Pancreas (tissue), 10 donors: ENCODE measurements at places on chromosomes 6 and 20.

DNA sequence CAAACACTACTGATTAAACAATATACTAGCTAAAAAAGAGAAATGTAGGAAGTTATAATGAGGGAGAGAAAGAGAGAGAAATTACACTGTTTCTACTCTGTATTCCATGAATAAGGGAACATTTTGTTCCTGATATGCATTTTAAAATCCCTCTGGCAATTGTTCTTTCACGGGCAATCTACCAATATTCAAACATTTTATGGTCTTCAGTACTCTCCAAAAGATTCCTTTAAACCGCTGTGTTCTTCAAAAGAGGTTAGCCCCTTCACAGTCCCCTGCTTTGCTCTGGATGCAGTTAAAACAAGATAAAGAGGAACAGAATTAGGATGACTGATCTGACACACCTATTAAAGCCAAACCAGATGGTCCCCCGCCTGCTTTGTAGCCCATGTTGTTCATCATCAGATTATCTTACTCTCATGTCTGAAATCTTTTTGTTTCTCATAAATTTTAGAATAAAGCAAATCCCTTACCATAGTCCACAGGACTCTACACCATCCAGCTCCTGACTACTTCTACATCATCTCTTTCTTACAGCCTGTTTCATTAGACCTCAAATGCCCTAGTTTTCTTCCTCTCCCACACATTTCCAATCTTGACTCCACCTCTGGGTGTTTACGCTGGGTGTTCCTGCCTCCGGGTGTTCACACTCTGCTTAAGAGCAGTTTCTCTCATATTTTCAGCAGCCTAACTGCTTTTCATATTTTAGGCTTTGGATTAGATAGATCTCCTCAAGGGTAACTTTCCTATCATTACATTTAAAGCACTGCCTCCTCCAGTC is 399.7 kb downstream of the COL12A1 start:
- no peak for DNase-seq

- no peak for DNase-seq
Measured at GRCh38 chr20:63889241-63890200, 5.4 kb upstream of the DNAJC5 start.

GRCh38 chr6:106731144-106731842 is 101.9 kb downstream of the QRSL1 start:
- peak; percentile 85 for DNase-seq

DNA sequence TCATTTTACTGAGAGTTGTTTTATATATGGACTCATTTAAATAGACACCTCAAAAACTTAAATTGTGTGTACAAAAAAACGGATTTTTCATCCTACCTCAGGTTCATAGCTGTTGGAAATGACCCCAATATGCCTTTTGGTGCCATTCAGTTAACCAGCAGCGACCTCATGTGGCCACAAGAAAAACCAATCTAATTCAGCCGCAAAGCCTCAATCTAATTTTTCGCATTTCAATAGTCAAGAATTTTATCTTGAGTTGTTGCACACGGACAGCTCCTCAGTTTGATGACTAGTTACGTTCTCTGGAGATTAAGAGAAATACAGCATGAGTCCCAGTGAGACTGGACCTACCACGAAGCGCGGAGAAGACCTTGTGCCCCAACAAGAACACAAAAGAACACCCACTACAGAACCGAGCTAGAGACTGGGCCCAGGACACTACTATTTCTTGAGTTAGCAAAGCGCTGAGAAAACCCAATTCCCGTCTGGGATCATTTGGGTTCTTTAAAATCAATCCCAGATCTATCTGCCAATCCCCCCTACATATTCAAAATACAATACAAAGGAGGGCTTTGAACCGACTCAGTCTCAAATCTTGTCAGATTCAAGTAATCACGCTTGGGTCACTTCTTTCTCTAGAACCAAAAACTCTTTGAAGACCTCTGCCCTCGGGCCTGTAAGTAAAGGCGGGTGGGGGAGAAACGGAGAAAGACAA is 1.1 kb downstream of the TCP11 start:
- DNase-seq = no peak

DNA sequence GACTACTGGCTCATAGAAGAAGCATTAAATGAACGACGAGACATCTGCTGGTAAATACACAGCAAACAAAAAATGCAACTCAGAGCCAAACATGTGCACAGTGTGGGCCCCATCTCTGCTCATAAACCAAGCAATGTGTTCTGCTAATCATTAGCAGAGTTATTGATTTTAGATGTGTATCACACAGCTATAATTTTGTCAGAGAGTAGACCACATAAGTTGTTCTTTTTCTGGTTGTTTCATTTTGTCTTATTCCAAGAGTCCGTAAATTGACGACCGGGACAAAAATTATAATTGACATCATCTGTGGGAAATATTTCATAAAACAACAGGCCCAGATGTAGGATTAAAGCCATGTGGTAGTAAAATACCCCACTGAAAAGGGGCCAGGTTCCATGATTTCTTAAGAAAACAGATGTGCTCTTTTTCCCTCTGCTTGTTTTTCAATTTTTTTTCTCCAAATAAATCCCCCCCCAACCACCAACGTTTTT is 423.6 kb downstream of the HAO1 start:
- no peak for DNase-seq

DNA sequence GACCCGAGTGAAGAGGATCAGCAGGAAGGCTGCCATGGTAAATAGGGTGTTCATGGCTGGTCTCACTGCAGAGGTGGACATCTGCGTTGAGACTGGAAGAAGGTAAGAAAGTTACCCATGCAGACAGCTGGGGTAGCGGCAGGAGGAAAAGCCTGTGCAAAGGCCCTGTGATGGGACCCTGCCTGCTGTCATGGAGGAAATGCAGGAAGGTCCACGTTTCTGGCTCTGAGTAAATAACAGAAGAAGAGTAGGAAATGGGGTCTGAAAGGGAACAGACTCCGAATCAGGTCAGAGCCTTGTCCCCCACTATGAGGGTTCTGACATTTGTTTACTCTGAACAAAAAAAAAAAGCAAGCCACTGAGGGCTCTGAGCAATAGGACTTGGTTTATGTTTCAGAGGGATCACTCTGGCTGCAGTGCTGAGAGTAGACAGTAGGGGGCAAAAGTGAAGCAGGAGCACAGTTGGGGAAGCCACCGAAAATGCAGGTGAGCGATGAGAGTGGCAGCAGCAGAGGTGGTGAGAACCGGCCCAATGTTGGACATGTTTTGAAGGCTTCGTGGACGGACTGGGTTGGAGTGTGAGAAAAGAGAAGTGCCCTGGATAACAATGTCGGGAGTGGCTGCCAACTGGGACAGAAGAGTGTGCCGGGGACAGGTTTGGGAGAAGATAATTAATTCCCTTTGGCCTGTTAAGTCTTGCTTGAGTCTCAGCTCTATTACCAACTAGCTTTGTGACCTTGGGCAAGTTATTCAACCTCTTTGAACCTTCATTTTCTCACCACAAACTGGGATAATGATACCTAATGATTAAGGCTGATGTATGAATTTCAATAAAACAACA is 57.9 kb upstream of the MAP7 start:
- no peak for DNase-seq

DNA sequence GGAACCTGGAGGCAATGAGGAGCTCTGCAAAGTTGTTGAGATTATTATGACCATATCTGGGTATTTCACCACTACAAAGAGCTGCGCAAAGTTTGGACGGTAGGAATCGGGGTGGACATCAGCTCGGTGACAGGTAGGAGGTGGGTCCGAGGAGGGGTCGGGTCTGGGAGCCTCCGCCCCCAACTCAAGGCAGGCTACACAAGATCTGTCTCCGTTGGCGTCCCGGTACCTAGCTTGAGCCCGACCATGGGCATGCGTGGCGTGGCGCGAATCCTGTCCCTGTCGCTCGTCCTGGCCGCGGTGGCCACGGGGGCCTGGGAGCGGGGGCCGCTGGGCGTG is 40.2 kb upstream of the ZNFX1 start:
- no peak for DNase-seq

- no peak for DNase-seq
Measured at GRCh38 chr20:38870733-38871559, 55.3 kb upstream of the FAM83D start.

GRCh38 chr6:53892707-53893106 is 97.9 kb downstream of the LRRC1 start:
- no peak for DNase-seq

DNA sequence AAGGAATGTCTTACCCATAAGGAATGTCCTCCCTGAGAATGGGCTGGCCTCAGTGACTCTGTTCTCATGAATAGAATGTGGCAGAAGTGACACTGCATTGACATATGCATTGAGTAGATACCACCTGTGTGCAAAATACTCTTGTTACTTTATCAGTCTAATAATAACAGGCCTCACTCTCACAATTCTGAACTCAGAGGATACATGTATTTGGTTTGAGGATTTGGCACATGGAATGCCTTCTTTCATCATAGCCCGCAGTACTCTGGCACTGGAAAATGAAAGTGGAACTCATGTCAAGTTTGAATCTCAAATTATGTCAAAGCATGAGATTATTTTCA is 52.9 kb upstream of the PLCB4 start:
- DNase-seq = no peak

GRCh38 chr6:77178821-77179220 is 284.5 kb downstream of the HTR1B start:
- DNase-seq = no peak

GRCh38 chr6:170575250-170575649 is 9.2 kb downstream of the PDCD2 start:
- no peak for DNase-seq
